HepG2 (cell line): ENCODE measurements at places on chromosomes 11 and 22. TPM values are rescaled to one million over a fixed set of nuclear protein-coding genes. Genes with fewer than 3 reads are reported as not detected.

The C11orf42 gene
- total RNA-seq: not detected in 2 replicates

The TMEM151A gene
- total RNA-seq: 0.10 and 0.18 TPM in 2 replicates

The KDM4E gene
- total RNA-seq: not detected in 2 replicates

The SLC22A6 gene
- not detected in 2 replicates for total RNA-seq

The TRIM49 gene
- not detected in 2 replicates for total RNA-seq

- no peak for DNase-seq
- H3K4me1 ChIP-seq: no peaks in the 10 kb centered on the region
- no peak overlapping the region for H3K27ac ChIP-seq
- no peaks in the 10 kb centered on the region for H3K27me3 ChIP-seq
Measured at GRCh38 chr11:31856248-31856647, 45.1 kb upstream of the PAX6 start.
